ENCODE measurements at places on chromosomes 6 and 20.

GRCh38 chr6:2245103-2245876 lies at the start of gene GMDS:
Gene GMDS, minus strand, starts transcription at chr6:2245605.
- DNase-seq = peak; percentile 70

DNA sequence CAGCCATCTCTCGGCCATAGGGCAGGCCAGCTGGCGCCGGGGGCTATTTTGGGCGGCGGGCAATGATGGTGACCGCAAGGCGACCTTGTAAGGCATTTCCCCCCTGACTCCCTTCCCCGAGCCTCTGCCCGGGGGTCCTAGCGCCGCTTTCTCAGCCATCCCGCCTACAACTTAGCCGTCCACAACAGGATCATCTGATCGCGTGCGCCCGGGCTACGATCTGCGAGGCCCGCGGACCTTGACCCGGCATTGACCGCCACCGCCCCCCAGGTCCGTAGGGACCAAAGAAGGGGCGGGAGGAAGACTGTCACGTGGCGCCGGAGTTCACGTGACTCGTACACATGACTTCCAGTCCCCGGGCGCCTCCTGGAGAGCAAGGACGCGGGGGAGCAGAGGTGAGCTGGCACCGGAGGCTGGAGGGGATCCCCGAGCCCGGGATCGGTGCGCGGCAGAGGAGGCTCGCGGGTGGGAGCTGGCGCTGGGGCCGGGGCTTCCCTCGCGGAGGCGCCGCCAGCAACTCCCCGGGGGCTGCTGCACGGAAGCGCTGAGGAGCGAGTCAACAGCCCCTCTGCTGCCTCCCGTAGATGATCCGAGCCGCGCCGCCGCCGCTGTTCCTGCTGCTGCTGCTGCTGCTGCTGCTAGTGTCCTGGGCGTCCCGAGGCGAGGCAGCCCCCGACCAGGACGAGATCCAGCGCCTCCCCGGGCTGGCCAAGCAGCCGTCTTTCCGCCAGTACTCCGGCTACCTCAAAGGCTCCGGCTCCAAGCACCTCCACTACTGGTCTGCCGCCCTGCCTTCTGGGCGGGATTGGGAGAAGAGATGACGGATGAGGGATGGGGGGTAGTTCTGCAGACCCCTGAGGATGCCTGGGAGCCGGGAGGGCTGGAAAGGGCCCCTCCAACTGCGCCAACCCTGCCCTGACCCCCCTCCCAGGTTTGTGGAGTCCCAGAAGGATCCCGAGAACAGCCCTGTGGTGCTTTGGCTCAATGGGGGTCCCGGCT lies at the start of the genes CTSA and NEURL2:
TSS of gene CTSA (plus strand) at position 351 of the 999 bp plus-strand sequence. CDS start at position 585, 234 bp downstream.
TSS of gene NEURL2 (minus strand) at position 224 of the 999 bp plus-strand sequence. CDS start at position 7, 217 bp downstream.
- peak; percentile 78 for DNase-seq

GRCh38 chr6:145964948-145965366 lies 799 bp upstream of the SHPRH start:
- DNase-seq = no peak

DNA sequence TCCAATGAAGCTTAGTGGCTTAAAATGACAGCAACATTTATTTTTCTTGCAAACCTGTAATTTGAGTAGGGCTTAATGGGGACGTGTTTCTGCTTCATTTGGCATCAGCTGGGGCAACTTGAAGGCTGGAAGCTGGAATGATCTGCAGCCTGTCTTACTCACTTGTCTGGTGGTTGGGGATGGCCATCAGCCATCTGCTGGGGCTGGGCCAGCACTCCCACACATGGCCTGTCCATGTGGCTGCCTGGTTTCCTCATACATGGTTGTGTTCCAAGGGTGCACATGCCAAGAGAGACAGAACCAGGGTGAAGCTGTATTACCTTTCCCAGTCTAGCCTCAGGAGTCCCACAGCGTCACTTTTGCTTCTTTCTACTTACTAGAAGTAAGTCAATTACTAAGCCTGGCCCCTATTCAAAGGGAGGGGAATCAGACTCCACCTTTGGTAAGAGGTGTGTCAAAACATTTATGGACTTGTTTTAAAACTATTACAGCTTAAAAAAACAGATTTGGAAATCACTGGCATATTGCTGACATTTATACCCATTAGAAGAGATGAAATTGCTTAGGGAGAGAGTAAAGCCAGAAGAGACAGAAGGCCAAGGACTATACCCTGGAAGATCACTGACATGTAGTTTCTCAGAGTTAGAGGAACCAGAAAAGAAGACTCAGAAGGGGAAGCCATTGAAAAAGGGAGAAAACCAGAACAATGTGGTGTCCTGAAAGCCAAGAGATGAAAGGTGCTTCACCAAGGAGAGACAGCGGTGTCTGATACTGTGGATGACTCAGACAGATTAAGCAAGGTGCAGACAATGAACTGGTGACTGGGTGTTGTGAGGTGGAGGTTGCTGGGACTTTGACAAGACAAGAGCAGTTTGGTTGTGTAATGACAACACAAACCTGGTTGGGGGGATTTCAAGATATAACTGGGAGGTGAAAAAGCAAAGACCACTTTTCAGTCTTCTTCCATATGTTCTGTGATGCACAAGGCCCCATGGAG lies 345.2 kb downstream of the GJA1 start:
- no peak for DNase-seq

DNA sequence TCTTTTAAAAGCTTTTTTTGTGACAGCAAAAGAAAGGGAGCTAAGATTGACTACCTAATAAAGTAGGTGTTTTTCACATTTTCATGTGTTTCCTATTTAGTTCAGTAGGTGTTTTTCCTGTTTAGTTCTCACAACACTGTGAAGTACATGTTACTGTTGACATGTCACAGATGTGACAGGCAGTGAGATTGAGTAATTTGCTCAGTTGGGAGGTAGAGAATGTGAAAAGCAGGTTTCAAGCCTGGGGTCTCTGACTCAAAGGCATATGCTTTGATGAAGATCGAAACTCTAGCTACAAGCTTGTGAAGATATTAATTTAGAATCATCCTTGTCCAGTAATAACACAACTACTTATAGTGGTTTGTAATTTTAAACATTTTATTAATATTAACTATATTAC lies 43.1 kb downstream of the SLX4IP start:
- DNase-seq = no peak

GRCh38 chr20:23449421-23449820 lies 3.3 kb downstream of the CST11 start:
- DNase-seq = no peak

DNA sequence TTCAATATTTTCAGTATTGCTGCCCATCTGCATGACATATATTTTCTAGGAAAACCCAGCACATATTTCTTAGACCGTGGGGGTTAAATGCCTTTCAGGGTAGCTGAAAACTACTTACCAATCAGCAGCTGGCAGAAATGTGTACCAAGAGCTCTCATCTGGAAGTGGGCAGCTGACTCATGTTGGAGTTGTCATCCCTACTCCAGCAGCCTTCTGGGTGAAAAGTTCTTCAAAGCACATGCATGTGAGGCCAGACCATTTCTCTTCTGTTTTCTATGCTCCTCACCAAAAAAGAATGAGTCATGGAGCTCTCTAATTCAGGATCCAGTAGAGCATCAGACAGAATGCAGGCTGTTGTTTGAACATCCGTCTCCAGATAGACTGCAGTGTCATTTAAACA lies 135.5 kb downstream of the PAX1 start:
- no peak for DNase-seq

DNA sequence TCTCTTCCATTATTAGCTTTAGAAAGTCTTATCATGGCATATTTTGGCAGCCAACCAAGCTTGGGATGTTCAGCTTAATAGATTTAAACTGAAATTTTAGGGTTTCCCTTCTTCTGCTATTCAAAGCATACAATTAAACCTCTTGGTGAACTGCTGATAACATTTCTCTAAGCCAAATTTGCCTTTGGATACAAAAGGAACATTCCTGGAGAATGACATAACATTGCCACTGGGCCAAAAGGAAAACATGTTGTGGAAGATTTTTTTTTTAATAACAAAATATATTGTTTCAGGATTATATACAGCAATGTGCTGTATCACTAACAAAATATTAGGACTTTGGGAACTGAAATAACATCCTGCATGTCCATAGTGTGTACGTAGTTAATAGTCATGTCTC lies 215.1 kb upstream of the TBX18 start:
- no peak for DNase-seq

DNA sequence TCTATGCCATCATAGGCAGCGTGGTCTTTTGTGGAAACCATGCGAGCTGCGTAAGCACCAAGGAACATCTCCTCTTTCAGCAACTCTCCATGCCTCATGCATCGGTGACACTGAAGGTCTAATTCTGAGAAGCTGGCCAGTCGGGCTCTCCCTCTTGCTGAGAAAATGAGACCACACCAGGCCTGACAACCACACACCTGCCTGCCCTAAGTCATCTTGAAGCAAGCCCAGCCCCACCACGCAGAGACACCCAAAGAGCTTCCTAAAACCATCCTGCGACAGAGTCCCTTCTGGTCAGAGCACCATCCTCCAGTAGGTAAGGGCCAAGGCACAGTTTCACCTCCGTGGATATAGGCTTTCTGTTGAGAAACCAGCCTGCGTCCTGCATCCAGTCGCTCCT lies 26.6 kb downstream of the PREX1 start:
- no peak for DNase-seq

- no peak for DNase-seq
Measured at GRCh38 chr6:94177429-94177828, 758.1 kb upstream of the EPHA7 start.

DNA sequence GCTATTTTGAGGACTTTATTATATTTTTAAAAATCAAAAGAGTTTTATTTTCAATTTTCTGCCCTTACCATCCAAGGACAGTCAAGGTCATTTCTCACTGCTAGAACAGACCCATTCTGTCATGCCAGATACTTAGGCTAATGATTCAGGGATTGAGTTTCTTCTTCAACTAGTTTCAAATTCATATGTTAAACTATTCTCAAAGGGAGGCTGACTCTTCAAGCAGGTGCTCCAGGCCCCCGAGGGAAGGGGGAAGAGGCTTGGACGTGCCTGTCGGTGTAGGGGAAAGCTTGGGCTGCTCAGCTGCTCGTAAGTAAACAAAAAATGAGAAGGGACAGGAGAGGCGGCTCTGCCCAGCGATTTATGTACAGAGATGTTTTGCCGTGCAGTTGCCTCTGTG lies 69.4 kb upstream of the MYLIP start:
- no peak for DNase-seq

- DNase-seq = no peak
Measured at GRCh38 chr6:389622-390021, 1.9 kb upstream of the IRF4 start.

DNA sequence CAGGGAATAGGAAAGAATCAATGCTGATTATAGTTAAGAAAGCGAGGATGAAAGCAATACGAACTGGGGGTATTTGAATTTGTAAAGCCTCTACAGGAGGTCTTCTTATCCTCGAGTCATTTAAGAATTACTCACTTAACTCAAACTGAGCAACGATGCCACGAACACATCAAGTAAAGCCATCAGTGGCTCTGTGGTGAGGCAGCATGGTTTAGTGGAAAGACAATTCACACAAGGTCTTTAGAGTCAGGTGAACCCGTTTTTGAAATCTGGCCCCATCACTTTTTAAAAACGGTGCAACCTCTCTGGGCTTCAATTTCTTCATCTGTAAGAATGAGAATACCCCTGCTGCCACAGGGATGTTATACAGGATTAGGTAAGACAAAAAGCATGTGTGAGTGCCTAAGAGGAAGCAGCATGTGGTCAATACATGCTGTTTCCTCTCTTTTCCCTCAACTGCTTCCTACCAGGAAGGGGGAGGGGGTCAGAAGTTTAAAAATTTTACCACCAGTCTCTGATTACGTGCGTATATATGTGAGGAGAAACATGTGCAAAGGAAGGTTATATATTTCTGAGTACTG lies 162.0 kb downstream of the BTBD9 start:
- DNase-seq = no peak

DNA sequence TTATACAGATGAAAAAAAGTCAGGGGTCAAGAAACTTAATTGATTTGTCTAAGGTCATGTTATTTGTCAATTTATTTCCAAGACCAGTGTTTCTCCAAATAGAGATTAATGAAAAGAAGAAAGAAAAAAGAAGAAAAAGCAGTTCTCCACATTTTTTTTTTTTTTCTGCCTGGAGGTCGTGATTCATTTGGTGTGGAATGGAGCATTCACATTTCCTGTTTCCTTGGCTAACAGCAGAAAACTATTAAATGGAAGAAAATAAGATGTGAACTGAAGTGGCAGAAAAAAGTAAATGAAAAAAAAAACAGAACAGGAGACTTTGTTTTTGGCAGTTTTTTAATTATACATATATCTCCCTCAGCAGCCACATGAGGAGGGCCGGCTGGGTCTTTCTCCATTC lies 470.8 kb upstream of the ZNF337 start:
- DNase-seq = no peak
